ENCODE measurements at places on chromosomes 12 and 14.

DNA sequence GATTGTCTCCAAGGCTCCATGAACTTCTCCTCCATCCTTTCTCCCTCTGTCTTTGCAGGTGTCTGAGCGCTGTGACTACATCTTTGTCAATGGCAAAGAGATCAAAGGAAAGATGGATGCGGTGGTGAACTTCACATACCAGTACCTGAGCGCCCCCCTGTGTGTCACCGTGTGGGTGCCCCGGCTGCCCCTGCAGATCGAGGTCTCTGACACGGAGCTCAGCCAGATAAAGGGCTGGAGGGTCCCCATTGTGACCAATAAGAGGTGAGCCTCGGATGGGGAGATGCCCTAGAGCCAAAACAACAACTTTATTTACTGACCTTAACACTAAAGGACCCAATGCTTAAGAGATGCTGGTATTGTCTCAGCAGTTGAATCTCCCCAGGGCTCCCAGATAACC lies 130.0 kb downstream of the SLC15A4 start:
- no peak for DNase-seq

DNA sequence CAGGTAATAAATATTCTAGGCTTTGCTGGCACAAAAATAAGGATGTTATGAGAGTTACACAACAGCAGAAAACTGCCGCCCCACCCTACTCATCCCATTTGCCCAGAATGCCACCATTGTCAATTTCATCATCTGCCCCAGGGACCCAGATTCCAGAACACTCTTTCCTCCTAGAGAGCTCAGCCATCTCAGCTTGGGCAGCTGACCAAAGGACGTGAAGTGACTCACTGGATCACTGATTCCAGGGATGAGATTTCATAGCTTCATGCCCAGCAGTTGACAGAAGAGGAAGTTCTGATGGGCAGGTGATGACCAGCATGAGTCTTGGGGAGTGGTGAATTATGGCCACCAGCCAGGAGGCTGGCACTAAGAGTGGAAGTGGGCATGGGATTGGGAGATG lies 450.3 kb downstream of the RMST start:
- DNase-seq = no peak

- DNase-seq = peak; percentile 16
These were observed 237.6 kb downstream of the SLC41A2 start for GRCh38 chr12:104720339-104721038.

DNA sequence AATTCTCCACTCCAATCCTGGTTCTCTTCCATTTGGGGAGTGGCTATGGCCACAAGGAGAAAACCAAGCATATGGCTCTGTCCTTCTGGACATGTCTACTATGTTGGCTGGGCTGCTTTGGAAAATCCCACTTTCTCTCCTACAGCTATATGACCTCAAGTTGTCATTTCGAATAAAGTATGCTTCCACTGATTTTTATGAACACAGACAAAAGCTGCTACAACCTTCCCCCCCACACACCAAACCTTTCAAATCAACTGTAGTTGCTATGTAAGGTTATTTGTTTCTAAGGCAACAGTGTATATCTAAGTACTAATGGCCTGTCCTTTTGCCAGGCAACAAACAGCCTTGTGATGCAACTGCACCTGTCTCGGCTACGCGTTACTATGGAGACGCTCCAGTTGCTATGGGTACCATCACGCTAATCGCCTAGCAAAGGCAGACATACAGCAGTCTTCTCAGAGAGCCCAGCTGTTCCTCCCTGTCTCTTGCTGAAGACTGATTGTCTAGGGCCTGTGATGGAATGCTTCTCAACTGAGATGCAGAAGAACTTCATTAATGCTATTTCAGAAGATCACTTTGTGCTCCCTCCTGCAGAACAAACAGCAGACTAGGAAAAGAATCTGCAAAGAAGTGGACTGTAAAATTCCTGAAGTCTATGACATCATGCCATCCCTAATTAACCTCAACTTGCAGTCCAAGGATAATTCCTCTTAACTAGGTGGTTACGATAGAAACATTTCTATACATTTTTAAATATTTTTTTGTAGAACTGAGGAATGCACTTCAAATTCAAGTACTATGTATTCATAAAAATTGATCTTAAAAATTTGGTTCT lies 67.6 kb downstream of the FOXN3 start:
- no peak for DNase-seq
